ENCODE measurements at places on chromosomes 2 and 18.

DNA sequence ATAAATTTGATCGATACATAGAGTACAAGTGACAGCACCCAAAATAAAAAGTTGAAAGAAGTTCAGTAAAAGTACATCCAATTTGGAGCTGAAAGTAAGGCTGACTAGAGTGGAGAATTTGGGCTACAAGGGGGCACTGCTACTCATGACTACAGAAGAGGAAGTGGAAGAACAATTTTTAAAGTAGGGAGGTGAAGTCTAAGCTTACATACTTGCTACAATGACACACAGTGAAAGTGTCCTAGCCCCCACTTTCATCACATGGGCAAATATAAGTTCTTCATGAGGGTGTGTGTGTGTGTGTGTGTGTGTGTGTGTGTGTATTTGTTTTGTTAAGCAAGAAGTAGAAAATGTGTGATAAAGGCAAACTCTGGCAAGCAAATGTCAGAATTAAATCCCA lies 45.7 kb downstream of the MAP3K2 start:
- DNase-seq, result no peak

DNA sequence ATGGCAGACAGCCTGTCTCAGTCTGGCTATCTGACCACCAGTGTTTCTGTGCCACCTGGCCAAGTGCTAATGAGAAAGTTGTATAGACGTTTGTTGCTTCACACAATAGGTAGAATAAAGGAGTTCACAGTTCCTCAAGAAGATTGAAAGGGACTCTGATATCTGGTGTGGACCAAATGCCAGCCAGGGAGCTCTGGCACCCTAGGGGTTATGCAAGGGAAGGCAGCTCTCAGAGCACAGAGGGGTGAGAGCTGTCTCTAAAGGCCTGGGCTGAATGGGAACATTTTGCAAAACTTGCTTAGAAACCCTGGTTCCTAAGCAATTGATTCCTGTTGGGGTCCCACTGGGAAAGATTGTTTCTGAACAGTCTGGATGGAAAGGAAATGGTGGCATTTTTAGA lies 553.8 kb downstream of the EPHA4 start:
- no peak for DNase-seq

GRCh38 chr2:42197792-42198191 lies 28.6 kb downstream of the EML4 start:
- DNase-seq, result no peak

GRCh38 chr18:48703418-48703817 lies 164.6 kb downstream of the CTIF start:
- DNase-seq, result no peak

DNA sequence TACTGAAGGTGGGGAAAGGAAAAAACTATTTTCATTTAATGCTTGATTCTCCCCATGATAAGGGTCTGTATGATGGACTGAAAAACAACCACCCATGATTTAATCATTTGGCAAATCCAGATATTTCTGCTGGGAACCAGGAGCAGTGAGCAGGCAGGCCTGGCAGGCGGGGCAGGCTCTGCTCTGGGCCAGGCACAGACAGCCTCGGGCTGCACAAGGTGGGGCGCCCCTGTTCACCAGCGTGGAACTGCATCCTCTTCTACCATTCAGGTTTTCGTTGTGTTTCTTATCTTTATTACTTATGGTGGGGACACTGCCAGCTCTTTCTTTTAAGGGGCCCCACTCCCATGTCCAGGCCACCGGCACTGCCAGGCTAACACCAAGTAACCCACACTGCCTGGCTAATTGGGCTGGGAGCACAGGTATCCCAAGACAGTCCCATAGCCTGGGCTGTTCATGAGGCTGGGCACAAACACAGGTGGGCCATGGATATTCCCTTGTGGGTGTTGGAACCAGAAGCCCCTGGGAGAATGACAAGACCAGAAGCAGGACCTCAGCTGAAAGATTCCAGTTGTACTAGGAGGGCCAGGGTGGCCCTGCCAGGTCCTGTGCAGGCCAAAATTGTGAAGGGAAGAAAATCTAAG lies 57.1 kb upstream of the RALBP1 start:
- DNase-seq, result no peak
